Stomach (tissue), 19 donors: ENCODE measurements at places on chromosomes 12 and 14.

DNA sequence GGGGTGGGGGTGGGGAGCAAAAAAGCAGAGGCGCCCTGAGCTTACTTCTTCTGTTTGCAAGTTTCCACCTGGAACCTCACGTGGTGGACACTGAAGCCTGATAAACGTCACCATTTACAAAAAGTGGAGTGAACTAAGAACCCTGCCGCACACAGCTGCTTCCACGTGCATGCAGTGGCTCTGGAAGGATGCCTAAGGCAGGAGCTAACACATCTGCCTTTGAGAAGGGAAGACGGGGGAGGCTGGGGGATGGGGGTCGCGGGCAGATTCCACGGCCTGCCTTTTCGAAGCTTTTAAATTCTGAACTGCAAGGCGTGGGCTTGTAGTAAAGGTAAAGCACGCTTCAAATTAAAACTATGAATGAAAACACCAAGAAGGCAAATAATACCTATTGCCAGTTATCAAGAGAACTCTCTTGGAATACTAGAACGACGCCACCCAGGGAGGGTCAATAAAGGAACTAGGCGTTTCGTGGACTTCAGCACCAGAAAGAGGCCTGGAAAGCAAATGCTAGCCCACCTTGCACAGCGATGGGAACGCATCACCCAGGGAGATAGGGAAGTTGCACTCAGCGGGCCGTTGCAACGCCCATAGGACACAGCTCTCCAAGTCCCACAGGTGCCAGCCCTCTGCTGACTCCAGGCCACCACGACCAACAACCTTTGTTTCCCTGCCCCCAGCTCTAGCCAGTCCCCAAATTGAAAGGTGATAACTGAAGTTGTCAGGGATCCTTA lies 61.8 kb downstream of the TESC start:
- no peak for DNase-seq

DNA sequence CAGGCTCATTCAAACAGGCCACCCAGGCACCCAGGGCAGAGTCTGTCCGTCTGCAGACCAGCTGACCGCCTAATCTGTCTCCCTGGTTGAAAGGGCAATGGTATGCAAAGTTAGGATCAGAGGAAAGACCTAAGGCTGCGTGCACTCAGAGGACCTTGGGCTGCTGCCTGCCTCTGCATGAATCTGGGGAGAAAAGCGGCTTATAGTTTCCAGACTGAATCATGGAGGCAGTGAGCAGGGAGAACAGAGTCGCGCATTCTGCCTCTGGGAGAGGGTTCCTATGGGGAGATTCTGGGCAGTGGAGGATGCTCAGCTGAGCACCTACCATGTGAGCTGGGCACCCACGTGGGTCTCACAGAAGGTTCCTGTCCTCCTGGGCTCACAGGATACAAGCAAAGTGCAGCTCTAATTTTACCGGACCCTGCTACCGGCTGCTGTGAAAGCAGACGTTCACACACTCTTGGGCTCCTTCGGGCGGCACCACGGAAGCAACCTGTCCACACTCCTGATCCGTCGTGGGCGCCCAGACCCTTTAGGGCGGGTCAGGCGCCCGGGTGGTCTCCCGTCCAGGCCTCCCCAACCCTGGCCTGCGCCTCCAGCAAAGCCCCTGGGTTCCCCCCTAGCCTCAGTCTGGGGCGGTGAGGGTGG lies 772 bp downstream of the SCARB1 start:
- DNase-seq, result peak; percentile 50

DNA sequence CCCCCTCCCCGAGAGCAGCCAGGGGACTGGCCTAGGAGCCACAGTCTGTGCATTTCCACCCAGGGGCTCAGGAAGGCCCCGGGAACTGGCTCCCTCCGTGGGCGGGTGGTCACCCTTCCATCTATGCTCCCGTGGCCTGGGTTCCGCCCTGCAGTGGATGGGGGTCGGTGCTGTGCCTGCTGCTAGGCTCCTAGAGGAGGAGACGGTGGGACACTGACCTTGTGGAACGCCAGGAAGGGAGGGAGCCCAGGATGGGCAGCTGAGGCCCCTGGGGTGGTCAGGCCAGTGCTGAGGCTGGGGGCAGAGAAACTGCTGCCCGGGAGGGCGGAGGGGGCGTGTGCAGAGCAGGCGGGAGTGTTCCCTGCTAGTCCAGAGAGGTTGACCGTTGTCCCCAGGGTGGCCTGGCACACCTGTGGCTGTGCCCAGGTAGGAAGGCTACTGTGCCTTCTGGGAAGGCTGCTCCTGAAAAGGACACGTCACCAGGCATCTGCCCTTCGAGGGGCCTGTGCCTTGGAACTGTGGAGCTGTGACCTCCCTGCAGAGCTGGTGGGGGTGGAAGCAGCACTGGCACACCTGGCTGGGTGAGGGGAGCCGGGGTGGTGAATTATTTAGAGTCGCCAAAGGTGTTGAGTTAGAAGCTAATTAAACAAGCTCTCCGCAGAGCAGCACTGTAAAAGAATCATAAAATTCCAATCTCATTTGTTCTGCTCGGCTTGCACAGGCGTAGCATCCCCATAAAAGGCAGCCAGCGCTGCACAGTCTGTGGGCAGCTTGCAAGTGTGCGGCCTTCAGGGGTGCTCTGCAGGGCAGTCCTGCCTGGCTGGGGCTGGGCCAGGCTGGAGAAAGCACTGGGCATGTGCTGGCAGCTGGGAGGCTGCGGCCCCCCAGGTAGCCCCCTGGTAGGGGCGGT lies 145.1 kb downstream of the KIF26A start:
- DNase-seq, result no peak

GRCh38 chr12:12470751-12471306 lies 91.8 kb downstream of the DUSP16 start:
- DNase-seq, result no peak
